CD4-positive, alpha-beta T cell treated with Interleukin-4 for 1 hour (primary cell): ENCODE measurements at places on chromosomes 7 and 10.

- DNase-seq: no peak
Measured at GRCh38 chr10:100480002-100480401, 17.2 kb downstream of the WNT8B start.

GRCh38 chr7:20038676-20039075 lies 178.5 kb downstream of the MACC1 start:
- no peak for DNase-seq

GRCh38 chr10:131168238-131168875 lies 143.2 kb downstream of the TCERG1L start:
- no peak for DNase-seq

DNA sequence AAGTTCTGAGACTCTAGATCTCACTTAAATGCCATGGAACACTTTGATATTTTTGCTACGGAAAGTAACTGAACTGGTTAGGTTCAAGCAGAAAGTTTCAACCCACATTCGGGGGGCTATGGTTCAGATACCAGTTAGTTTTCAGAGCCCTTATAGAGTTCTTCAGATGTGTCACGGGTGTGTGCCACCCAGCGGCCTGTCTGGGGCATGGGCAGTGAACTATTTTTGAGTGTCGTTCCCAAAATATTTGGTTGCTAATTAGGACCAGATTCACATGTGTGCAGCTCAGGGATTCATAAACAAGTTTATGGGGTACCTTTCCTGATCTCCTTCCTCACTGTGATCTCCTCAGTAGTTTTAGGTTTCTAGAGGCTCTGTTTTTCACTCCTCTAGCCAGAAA lies 271.9 kb downstream of the C7orf25 start:
- no peak for DNase-seq
